Common myeloid progenitor, CD34-positive (primary cell): ENCODE measurements at places on chromosomes 2 and 18.

- DNase-seq: no peak
These were observed 247.4 kb upstream of the CHAC2 start for GRCh38 chr2:53519918-53520841.

DNA sequence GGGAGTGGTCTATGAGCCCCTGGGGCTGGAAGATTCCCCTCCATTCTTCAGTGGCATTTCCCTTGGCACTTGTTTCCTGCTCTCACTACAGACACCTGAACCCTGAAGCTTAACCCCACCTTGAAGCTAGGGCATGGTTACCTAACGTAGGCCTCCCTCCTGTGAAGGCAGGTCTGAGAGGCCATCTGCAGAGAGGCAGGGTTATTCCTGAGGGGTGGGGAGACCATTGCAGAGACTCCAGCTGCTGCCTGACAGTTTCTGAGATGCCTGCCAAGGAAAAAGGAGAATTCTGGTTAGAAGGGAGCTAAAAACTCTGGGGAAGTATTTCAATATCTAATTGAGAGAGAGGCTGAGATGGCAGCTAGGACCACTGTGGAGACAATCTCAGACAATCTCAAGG is 119.3 kb upstream of the NDUFV2 start:
- no peak for DNase-seq

DNA sequence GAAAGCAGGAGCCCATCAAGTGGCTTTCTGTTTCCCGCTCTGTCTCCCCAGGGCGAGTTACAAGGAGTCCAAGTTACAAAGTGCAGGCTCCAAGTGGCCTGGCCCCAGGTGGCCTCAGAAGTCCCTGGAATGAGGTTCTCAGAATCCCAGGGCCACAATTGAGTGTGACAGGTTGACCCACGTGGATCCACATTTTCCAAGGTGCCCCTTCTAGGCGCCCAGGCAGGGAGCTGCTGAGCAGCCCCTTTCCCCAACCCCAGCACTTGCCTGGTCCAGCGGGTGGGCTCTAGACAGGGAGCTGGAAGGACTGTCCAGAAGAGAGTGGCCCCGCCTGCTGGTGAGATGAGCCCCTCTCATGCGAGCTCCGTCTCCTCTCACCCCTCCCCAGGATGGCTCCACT is 253.4 kb downstream of the CYP26B1 start:
- no peak for DNase-seq

DNA sequence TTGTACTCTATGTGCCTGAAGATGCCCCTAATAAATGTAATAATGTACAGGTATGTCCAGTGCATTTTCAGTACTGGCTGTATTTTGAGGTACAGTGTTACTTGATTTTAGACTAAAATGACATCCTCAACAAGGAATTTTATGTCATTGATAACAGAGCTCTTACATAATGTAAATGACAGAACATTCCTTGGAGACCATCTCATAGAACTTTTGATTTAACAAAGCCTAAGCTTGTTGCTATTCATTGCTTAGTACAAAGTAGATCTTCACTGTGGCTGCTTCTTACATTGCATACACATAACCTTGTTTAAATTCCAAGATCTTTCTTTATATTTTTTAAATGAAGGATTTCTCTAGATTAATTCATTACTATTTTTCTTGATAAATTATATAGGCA is 24.1 kb downstream of the DYNC1I2 start:
- DNase-seq: no peak

DNA sequence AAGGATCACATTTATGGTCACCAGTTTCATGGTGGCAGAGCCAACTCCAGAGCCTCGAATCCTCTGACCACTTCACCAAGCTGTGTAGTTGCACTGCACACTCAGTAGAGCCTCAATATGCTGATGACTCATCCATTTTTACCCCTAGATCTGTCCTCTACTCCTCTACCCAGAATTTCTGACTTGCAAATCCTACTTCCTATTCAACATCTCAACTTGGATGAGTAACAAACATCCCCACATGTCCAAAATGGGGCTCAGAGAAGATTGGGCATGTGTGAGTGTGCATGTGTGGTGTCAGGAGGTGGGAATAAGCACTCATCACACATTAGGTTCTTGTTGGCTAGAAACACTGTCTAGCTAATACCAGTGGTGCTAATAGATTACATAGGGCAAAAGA is 57.8 kb upstream of the IGFBP2 start:
- no peak for DNase-seq

GRCh38 chr2:232997749-232998665 is 15.0 kb downstream of the NGEF start:
- no peak for DNase-seq

- DNase-seq: peak; percentile 85
These were observed 1.1 kb downstream of the HK2 start for GRCh38 chr2:74834792-74835755.
